ENCODE measurements at places on chromosomes 16 and 17.

GRCh38 chr16:73199214-73199613, 151.3 kb upstream of the ZFHX3 start:
- DNase-seq, result no peak

- no peak for DNase-seq
Observed at GRCh38 chr16:52283018-52283417, 263.9 kb downstream of the TOX3 start.

DNA sequence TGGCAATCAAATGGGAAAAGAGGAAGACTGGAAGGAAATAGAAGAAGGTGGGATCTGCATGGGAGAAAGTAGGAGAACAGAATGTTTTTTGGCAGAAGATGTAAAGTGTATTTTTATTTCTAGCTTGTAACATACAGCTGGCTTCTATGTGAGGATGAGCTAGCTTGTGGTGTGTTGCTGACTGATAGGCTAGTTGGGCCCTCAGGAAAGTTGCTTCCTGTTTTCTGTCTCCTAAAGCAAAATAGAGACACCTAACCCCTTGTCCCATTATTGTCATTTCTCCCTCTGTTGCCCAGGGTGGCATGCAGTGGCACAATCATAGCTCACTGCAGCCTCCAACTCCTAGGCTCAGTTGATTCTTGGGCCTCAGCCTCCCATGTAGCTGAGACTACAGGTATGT, 15.9 kb downstream of the TNRC6A start:
- DNase-seq, result no peak

GRCh38 chr17:15918661-15919259, 26.2 kb upstream of the ADORA2B start:
- no peak for DNase-seq

- DNase-seq, result no peak
Observed at GRCh38 chr17:17696882-17697633, 15.8 kb downstream of the RAI1 start.

GRCh38 chr17:8836821-8837562, 30.5 kb downstream of the PIK3R6 start:
- no peak for DNase-seq

GRCh38 chr17:68273722-68274121, 17.2 kb downstream of the SLC16A6 start:
- DNase-seq, result no peak
